Adrenal gland (tissue), 19 donors: ENCODE measurements at places on chromosomes 1 and 21. TPM values are rescaled to one million over a fixed set of nuclear protein-coding genes. Genes with fewer than 3 reads are reported as not detected.

DNA sequence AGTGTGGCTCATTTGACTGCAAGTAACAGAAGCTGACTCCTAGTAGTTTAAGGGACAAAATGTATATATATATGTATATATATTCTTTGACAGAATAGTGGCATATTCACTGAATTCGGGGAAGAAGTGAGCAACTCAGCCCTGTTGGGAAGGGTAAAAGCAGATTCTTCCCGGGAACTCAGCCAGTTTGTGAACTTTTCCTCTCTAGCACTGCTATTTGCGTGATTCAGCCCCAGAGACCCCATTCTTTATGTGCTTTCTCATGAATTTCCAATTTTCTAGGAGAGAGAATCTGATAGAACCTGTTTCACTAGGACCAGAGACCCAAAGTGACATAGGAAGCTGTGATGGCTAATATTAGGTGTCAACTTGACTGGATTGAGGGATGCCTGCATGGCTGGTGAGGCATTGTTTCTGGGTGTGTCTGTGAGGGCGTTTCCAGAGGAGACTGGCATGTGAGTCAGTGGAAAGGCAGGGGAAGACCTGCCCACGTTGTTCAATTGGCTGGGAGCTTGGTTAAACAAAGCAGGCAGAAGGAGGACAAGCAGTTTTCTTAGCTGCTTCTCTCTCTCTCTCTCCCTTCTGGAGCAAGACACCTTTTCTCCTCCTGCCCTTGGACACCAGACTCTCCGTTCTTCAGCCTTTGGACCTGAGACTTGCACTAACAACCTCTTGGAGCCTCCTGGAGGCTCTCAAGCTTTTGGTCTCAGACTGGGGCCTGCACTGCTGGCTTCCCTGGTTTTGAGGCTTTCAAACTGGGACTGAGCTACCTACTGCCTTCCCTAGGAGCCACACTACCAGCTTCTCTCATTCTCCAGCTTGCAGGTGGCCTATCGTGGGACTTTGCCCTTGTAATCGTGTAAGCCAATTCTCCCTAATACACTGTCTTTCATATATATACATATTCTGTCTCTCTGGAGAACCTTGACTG lies 93.4 kb upstream of the KCNK1 start:
- H3K4me1 ChIP-seq = no peaks in the 10 kb centered on the region
- H3K36me3 ChIP-seq = no peaks in the 10 kb centered on the region
- DNase-seq = no peak
- H3K27ac ChIP-seq = no peak overlapping the region
- no peak overlapping the region for H3K4me3 ChIP-seq

- no peak overlapping the region for H3K4me3 ChIP-seq
- H3K27me3 ChIP-seq = peaks cover 6% of the 10 kb centered on the region
- DNase-seq = no peak
- no peak overlapping the region for H3K27ac ChIP-seq
These were observed 31.0 kb upstream of the CLDN14 start for GRCh38 chr21:36510911-36511310.

GRCh38 chr1:156012051-156012817 lies 8.5 kb downstream of the SSR2 start:
- no peak for DNase-seq
- H3K27me3 ChIP-seq = no peaks in the 10 kb centered on the region
- H3K4me1 ChIP-seq = no peaks in the 10 kb centered on the region
- no peak overlapping the region for H3K4me3 ChIP-seq
- no peak overlapping the region for H3K27ac ChIP-seq
- no peaks in the 10 kb centered on the region for H3K36me3 ChIP-seq

- DNase-seq = no peak
- H3K27ac ChIP-seq = no peak overlapping the region
- H3K4me1 ChIP-seq = peaks cover 13% of the 10 kb centered on the region
These were observed 38.4 kb upstream of the IFNGR2 start for GRCh38 chr21:33364830-33365229.

- no peak overlapping the region for H3K27ac ChIP-seq
- H3K36me3 ChIP-seq = no peaks in the 10 kb centered on the region
- H3K4me1 ChIP-seq = no peaks in the 10 kb centered on the region
- H3K27me3 ChIP-seq = no peaks in the 10 kb centered on the region
- DNase-seq = no peak
These were observed 24.1 kb upstream of the EXO1 start for GRCh38 chr1:241823925-241824324.

- no peaks in the 10 kb centered on the region for H3K4me1 ChIP-seq
- DNase-seq = no peak
- H3K36me3 ChIP-seq = no peaks in the 10 kb centered on the region
These were observed 184.2 kb upstream of the RAB4A start for GRCh38 chr1:229086686-229087085.

The BLACAT1 gene
- 0.08 TPM for polyA plus RNA-seq
